ENCODE measurements at places on chromosomes 7 and 10.

GRCh38 chr7:6153646-6154541 lies 118.5 kb downstream of the CYTH3 start:
- H3K4me1 ChIP-seq, result no peaks in the 10 kb centered on the region
- DNase-seq, result no peak
- peaks cover 56% of the 10 kb centered on the region for H3K36me3 ChIP-seq
- no peaks in the 10 kb centered on the region for H3K27me3 ChIP-seq

- no peak overlapping the region for H3K27ac ChIP-seq
- no peak overlapping the region for H3K4me3 ChIP-seq
- peaks cover 15% of the 10 kb centered on the region for H3K4me1 ChIP-seq
- DNase-seq, result no peak
- H3K27me3 ChIP-seq, result peaks cover 22% of the 10 kb centered on the region
- no peaks in the 10 kb centered on the region for H3K36me3 ChIP-seq
Measured at GRCh38 chr10:89203237-89203636, 3.9 kb downstream of the CH25H start.

DNA sequence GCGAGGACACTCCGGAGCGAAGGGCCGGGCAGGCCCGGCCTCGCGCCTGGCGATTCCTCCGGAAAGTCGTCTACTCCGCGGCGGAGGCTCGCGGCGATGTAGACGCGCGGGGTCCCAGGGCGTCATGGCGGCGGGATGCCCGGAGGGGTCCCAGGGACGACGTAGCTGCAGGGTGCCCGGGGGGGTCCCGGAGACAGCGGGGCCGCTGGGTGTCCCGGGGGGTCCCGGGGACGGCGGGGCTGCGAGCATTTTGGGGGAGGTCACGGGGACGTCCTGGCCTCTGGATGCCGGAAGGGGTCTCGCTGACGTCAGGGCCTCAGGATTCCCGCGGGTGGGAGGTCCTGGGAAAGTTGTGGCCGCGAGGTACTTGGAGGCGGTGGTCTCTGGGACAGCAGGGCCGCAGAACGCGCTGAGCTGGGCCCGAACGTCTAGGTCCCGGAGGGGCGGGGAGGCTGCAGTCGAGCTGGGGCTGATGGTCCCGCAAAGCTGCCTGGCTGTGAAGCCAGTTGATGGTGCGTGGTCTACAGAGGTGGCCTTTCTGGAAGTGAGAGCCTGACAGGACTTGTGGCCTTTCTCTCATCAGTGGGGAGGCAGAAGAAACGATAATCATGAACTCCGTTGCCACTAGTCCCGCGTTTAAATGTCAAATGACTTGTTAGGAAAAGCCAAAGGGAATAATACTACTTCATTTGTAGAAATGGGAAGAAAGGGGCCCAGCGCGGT lies 637 bp downstream of the HSPA14 start:
- peak overlapping the region; percentile 96 for H3K27ac ChIP-seq
- DNase-seq, result peak; percentile 42
- H3K4me3 ChIP-seq, result peak overlapping the region; percentile 90

GRCh38 chr10:90947030-90947960 lies 26.4 kb upstream of the ANKRD1 start:
- peak; percentile 34 for DNase-seq
- peak overlapping the region; percentile 78 for H3K27ac ChIP-seq
- peak overlapping the region; percentile 38 for H3K4me3 ChIP-seq

DNA sequence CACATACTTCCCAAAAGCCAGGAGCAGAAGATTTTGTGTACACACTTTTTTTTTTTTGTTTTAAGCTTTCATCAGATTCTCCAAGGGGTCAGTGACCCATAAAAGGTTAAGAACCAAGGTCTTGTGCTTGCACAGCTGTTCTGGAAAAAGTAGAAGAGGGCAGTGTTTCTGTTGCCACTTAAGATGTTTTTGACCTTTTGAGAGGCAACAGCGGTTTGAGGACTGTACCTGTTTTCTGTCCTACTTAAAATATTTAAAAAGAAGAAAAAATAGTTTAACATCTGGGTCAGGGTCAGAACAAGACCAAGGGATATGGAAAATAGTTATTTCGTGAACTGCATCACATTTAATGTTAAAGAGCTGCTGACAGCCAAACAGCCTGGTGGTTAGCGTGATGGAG lies 32.9 kb downstream of the AUTS2 start:
- H3K36me3 ChIP-seq, result no peaks in the 10 kb centered on the region
- no peak overlapping the region for H3K27ac ChIP-seq
- DNase-seq, result no peak

GRCh38 chr10:57098146-57098545 lies 737.1 kb upstream of the ZWINT start:
- no peaks in the 10 kb centered on the region for H3K27me3 ChIP-seq
- DNase-seq, result no peak
- no peaks in the 10 kb centered on the region for H3K36me3 ChIP-seq
- no peaks in the 10 kb centered on the region for H3K4me1 ChIP-seq
- H3K4me3 ChIP-seq, result no peak overlapping the region

- no peaks in the 10 kb centered on the region for H3K27me3 ChIP-seq
- no peaks in the 10 kb centered on the region for H3K36me3 ChIP-seq
- no peak overlapping the region for H3K4me3 ChIP-seq
- no peak for DNase-seq
- H3K27ac ChIP-seq, result no peak overlapping the region
- no peaks in the 10 kb centered on the region for H3K4me1 ChIP-seq
Measured at GRCh38 chr7:122748195-122748594, 45.5 kb upstream of the RNF148 start.

DNA sequence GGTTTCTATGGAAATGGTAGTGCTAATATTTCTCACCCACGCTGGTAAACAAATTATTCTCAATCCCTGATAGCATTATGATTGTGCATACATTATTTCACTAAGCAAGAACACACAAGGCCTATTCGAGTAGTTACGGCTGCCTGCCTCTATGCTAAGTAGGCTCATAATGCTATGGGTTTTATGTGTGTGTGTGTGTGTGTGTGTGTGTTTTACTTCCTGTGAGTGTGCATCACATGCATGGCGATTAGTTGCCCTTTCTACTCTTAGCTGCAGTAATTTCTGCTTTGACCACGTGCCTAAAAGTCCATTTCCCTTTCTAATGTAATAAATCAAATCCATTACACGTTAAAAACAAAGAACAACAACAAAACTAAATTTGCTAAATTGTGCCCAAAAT lies 117.0 kb downstream of the CHCHD3 start:
- H3K27ac ChIP-seq, result no peak overlapping the region
- no peak for DNase-seq
- no peaks in the 10 kb centered on the region for H3K27me3 ChIP-seq

GRCh38 chr10:19629567-19629966 lies 186.7 kb upstream of the PLXDC2 start:
- no peaks in the 10 kb centered on the region for H3K27me3 ChIP-seq
- no peaks in the 10 kb centered on the region for H3K36me3 ChIP-seq
- no peak for DNase-seq
- no peaks in the 10 kb centered on the region for H3K4me1 ChIP-seq
- H3K27ac ChIP-seq, result no peak overlapping the region
- no peak overlapping the region for H3K4me3 ChIP-seq

- DNase-seq, result peak; percentile 54
- H3K4me3 ChIP-seq, result peak overlapping the region; percentile 73
- H3K27me3 ChIP-seq, result no peaks in the 10 kb centered on the region
- peaks cover 40% of the 10 kb centered on the region for H3K36me3 ChIP-seq
- H3K4me1 ChIP-seq, result peaks cover 29% of the 10 kb centered on the region
Measured at GRCh38 chr7:114931656-114932011, 9.7 kb downstream of the MDFIC start.

DNA sequence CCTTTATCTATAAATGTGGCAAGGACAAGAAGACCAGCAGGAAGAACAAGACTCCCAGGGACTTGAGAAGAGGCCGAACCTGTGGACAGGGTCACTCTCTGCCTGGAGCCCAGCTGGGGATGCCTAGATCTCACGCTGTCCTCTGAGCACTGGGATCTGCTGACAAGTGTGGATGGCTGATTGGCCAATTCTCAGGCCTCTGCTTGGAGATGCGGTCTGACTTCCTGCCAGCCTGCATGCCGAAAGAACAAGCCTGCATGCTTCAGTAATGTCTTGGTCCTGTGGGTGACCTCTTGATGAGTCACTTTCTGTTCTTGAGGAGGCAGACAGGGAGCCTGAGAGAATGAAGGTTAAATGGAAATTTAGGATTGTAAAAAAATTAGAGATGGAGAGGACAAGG lies 84.7 kb downstream of the TMEM178B start:
- H3K27me3 ChIP-seq, result no peaks in the 10 kb centered on the region
- H3K27ac ChIP-seq, result no peak overlapping the region
- no peaks in the 10 kb centered on the region for H3K4me1 ChIP-seq
- no peaks in the 10 kb centered on the region for H3K36me3 ChIP-seq
- DNase-seq, result no peak
- H3K4me3 ChIP-seq, result no peak overlapping the region

- H3K27ac ChIP-seq, result no peak overlapping the region
- DNase-seq, result no peak
- no peaks in the 10 kb centered on the region for H3K27me3 ChIP-seq
Measured at GRCh38 chr10:107085665-107086525, 78.6 kb downstream of the SORCS1 start.

DNA sequence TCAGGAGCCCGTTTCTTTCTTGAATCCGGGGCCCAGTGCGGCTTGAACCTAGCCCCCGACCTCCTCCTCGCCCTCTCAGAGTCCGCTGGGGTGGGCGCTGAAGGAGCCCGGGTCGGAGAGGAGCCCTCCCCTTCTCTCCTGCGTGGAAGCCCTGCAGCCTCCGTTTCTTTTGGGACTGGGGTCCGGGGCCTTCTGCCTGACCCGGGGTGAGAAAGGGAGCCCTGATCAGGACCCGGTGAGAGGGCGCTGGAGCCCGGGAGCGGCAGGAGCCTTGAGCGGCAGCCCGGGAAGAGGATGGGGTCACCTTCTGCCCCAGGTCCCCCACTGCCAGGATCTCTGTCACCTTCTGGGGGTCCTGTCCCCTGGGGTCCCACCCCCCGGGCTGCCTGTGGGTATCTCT lies 162.3 kb downstream of the ZNF33B start:
- H3K27me3 ChIP-seq, result peaks cover 12% of the 10 kb centered on the region
- peaks cover 2% of the 10 kb centered on the region for H3K36me3 ChIP-seq
- no peak overlapping the region for H3K27ac ChIP-seq
- no peak for DNase-seq
- H3K4me1 ChIP-seq, result peaks cover 3% of the 10 kb centered on the region
- no peak overlapping the region for H3K4me3 ChIP-seq

- DNase-seq, result no peak
- H3K36me3 ChIP-seq, result no peaks in the 10 kb centered on the region
- H3K4me3 ChIP-seq, result no peak overlapping the region
- H3K27ac ChIP-seq, result no peak overlapping the region
- H3K4me1 ChIP-seq, result no peaks in the 10 kb centered on the region
Measured at GRCh38 chr7:28536259-28536658, 123.9 kb downstream of the CREB5 start.

DNA sequence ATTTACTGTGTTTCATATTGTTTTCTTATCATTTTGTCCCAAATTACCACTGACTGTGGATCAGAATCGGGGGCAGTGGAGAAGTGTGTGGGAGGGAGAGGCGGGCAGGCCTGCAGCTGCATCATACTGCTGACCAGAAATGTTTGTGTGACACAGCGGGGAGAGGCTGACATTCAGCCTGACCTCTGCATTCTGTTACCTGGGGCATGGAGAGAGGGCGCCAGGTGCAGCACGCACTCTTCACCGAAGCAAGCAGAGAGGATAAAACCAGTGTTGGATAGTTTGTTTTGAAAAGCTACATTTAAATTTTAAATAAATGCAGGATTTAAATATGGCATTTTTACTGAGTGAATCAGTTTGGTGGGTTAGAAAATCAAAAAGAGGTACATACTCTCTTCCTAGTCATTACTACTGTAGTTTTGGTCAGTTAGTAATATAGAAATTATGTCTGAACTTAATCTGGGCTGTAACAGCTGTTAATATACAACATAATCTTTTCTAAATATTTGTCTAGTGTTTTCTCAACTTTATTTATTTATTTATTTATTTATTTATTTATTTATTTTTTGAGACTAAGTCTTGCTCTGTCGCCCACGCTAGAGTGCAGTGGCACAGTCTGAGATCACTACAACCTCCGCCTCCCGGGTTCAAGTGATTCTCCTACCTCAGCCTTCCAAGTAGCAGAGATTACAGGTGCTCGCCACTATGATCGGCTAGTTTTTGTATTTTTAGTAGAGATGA lies 8.8 kb upstream of the STMP1 start:
- H3K4me3 ChIP-seq, result no peak overlapping the region
- peaks cover 9% of the 10 kb centered on the region for H3K36me3 ChIP-seq
- no peak for DNase-seq

DNA sequence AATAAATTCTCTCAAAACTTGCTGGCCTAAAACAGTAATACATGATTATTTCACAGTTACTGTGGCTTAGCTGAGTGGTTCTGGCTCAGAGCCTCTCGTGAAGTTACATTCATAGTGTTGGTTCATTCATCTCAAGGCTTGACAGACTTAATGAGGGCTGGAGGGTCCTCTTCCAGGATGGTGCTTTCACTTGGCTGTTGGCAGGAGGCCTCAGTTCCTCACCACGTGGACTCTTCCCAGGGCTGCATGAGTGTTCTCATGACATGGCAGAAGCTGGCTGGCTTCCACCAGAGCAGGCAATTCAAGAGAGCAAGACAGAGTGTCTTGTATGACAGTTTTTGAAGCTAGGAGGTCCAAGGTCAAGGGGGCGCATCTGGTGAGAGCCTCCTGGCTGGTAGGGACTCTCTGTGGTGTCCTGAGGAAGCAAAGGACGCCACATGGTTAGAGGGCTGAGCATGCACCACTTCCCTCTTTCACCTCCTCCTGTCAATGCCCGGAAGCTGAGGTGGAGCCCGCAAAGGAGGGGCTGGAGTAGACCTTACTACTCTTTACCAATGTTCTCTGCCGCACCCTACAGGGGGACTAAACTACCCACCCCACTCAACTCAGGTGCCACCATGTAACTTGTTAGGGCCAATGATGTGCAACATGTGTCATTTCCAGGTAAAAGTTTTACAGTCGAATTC lies 58.2 kb upstream of the YAE1 start:
- peaks cover 4% of the 10 kb centered on the region for H3K27me3 ChIP-seq
- peaks cover 37% of the 10 kb centered on the region for H3K4me1 ChIP-seq
- H3K36me3 ChIP-seq, result peaks cover 2% of the 10 kb centered on the region
- peak overlapping the region; percentile 71 for H3K27ac ChIP-seq

DNA sequence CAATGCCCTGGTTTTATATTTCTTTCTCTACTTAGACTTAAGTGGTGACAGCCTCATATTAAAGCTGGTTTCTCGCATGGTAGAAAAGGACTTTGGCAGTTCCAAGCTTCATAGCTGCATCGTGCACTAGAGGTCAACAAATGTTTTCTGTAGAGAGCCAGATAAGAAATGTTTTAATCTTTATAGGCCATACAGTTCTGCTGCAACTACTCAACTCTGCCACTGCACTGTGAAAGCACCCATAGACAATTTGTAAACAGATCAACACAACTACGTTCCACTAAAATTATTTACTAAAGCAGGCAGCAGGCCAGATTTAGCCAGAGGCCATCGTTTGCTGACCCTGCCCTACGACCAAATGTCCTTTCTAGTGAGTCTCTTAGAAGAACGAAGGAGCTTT lies 36.7 kb downstream of the CSGALNACT2 start:
- peaks cover 22% of the 10 kb centered on the region for H3K4me1 ChIP-seq
- H3K27me3 ChIP-seq, result no peaks in the 10 kb centered on the region
- H3K27ac ChIP-seq, result no peak overlapping the region
- DNase-seq, result no peak
- no peak overlapping the region for H3K4me3 ChIP-seq
